ENCODE measurements at places on chromosomes 6 and 20. TPM values are rescaled to one million over a fixed set of nuclear protein-coding genes. Genes with fewer than 3 reads are reported as not detected.

- DNase-seq = no peak
Observed at GRCh38 chr6:3405182-3405518, 51.7 kb downstream of the SLC22A23 start.

Gene LTB
- total RNA-seq = not detected

Gene CLPSL2
- 2.0 TPM for total RNA-seq

- DNase-seq = no peak
Observed at GRCh38 chr20:59614714-59615113, 10.4 kb downstream of the PHACTR3 start.

GRCh38 chr20:60052322-60052721, 94.1 kb downstream of the CDH26 start:
- DNase-seq = no peak

DNA sequence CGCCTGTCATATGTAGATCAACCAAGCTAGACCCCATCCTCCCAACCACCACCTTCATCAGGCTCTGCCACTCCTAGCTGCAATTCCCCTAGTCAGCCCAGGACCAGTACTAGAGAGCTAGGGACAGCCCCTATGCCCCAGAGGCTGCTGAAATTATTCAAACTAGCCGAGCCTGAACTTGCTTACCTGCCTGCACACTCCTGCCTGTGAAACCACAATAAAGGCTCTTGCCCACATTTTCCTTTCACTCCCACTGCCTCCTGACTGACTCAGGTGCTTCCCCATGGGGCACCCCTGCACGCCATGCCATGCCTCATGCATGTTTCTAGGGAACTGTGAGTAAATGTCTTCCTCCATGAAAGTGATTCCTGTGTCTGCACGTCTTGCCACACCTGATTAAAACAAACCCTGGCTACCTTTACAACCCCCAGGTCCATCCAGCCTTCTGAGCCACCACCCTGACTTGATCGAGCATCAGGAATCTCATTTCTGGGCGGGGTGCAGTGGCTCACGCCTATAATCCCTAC, 66.5 kb upstream of the IER3 start:
- no peak for DNase-seq

Gene C6orf15
- total RNA-seq = not detected

DNA sequence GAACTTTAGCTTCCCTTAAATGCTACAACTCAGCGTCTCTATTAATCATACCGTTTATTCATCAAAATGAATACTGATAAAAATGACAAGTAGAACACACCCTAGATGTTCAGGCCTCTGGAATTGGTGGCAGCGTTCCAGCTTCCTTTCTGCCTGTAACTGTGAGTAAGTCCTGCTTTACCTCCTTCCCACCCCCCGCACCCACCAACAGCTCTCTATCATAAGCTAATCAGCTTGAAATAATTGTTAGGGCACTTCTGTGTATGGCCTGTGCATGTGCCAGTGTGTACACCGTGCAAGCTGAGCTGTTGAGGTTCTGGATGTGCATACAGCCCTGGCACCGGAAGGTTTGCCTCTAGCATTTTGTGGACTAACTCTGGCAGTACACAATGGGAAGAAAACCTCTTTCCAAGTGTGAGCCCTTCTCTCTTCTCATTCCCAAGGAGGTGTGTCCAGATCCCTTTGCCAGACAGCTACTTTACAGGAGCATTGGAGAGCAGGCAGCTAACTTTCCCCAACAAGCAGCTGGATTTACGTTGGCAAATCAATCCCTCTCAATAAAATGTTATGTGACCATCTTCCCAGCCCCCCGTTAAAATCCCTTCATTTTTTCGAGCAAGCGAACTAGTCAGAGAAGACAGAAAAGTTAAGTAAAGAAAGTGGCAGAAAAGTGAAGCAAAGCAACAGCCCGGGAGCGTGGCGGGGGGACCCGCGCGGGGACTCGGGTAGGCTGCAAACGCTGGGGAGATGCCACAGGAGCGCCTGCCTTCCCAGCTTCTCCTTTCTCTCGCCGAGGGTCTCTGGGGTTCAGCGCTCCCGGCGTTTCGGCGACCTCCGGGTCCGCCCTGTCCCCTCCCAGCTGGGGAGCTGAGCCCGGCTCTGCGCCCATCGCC, 803 bp upstream of the ADGRG6 start:
- DNase-seq = no peak

Gene TMEM151B
- not detected for total RNA-seq

DNA sequence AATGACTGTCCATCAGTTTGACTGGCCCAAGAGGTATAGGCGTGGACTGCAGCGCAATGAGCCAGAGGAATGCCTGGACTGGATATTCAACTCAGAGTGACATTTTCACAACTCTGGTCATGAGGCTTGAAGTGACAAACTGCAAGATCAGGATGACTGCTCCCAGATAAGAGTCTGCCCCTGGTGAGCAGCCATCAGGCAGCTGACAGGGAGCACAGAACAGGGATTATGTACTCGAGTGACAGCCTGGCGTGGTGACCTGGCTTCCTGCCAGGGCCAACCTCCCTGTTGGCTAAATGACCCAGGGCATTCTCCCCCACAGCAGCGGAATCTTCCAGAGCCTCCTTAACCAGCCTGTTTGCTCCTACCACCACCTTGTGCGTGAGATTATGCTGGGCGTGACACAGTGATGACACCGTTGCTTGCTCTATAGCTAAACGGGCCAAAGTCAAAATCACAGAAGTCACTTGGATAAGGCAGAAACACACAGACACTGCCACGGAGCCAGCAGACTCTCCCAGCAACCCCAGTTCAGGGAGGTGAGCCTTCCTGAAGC, 209.1 kb upstream of the JARID2 start:
- peak; percentile 48 for DNase-seq

- no peak for DNase-seq
Observed at GRCh38 chr6:164069350-164069990, 655.0 kb downstream of the QKI start.

DNA sequence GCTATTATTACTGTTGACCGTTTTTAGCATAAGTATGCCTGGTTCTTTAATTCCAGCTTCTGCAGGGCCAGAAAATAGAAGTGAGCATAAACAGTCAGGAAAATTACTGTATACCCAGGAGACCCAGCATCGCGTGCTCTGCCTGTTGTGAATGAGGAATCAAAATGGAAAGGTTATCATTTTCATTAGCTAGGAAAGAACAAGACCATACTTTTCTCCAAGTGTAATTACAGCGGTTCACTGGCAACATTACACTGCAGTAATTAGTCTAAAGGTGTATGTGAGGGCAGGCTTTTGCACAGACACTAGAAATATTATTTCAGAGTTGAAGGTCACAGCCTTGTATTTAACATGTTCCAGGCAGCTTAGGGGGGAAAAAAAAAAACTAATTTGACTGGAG, 403.8 kb upstream of the SOX4 start:
- DNase-seq = no peak

- DNase-seq = no peak
Observed at GRCh38 chr6:21850691-21851090, 257.1 kb downstream of the SOX4 start.

Gene NKAIN2
- total RNA-seq = not detected

- DNase-seq = peak; percentile 40
Observed at GRCh38 chr6:33815854-33816253, 12.1 kb upstream of the MLN start.

Measured in Caco-2 (cell line).